ENCODE measurements at places on chromosomes 3 and 15. TPM values are rescaled to one million over a fixed set of nuclear protein-coding genes. Genes with fewer than 3 reads are reported as not detected.

The DISP2 gene
- 0.20 TPM for total RNA-seq

The KIF23 gene
- total RNA-seq, result 3.6 TPM

The SERINC4 gene
- total RNA-seq, result not detected

The CILP gene
- total RNA-seq, result 2.2 TPM

The KBTBD8 gene
- 6.9 TPM for total RNA-seq

The TIMP4 gene
- 29.1 TPM for total RNA-seq

The ITIH3 gene
- total RNA-seq, result 0.19 TPM

The SMAD6 gene
- 104 TPM for total RNA-seq

The TMEM45A gene
- 14.3 TPM for total RNA-seq

The ZKSCAN7 gene
- 2.1 TPM for total RNA-seq

The NEO1 gene
- total RNA-seq, result 15.9 TPM

The MESP2 gene
- not detected for total RNA-seq

The GATA2 gene
- total RNA-seq, result 17.7 TPM

The RNU5B-1 gene
- not detected for total RNA-seq

The GRM2 gene
- total RNA-seq, result 0.19 TPM
